CD4-positive, alpha-beta T cell (primary cell): ENCODE measurements at places on chromosomes 16 and 17. TPM values are rescaled to one million over a fixed set of nuclear protein-coding genes. Genes with fewer than 3 reads are reported as not detected.

DNA sequence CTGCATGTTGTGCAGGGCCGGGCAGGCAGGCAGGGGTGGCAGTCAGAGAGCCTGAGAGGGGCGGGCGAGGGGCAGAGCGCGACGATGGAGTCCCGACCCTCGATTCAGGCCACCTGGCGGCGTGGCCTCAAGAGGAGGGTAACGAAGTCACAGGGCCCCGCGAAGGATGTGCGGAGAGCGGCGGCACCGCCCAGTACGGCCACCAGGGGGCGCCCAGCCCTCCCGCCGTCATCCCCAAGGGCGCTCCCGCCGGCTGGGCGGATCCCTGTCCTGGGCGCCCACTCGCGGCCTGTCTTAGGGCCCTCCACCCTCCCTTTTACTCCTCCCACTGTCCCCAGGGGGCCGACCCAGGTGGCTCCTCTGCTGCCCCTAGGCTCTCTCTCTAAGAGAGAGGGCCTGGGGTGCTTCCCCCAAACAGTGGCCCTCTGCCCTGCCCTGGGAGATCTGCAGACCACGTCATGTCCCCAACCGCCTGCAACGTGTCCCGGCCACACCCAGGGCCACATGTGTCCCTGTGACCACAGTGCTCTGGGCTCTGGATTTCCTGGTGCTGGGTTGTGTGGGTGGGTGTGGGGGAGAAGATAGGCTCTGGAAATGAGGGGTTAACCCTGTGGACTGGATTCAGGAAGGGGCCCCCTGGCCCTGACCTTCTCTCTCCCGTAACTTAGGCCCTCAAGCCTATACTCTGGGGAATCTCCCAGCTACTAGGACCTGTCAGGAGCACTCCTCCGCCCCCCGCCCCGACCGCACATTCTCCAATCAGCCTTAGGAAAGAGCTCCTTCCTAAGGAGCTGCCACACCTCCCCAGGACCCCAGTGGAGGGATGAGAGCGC is 5.9 kb downstream of the DPEP2 start:
- peak overlapping the region; percentile 63 for H3K4me3 ChIP-seq
- DNase-seq: peak; percentile 84
- peaks cover 21% of the 10 kb centered on the region for H3K36me3 ChIP-seq
- H3K27ac ChIP-seq: peak overlapping the region; percentile 90
- H3K4me1 ChIP-seq: peaks cover 55% of the 10 kb centered on the region

- no peak overlapping the region for H3K4me3 ChIP-seq
- H3K36me3 ChIP-seq: peaks cover 48% of the 10 kb centered on the region
- peaks cover 27% of the 10 kb centered on the region for H3K4me1 ChIP-seq
- no peaks in the 10 kb centered on the region for H3K27me3 ChIP-seq
- DNase-seq: no peak
Measured at GRCh38 chr17:75900691-75901533, 3.8 kb downstream of the MRPL38 start.

GRCh38 chr16:48365601-48366164 is 19.5 kb downstream of the SIAH1 start:
- H3K4me1 ChIP-seq: peaks cover 17% of the 10 kb centered on the region
- peak; percentile 64 for DNase-seq
- peak overlapping the region; percentile 81 for H3K27ac ChIP-seq
- H3K4me3 ChIP-seq: peak overlapping the region; percentile 67
- H3K27me3 ChIP-seq: no peaks in the 10 kb centered on the region
- H3K36me3 ChIP-seq: peaks cover 8% of the 10 kb centered on the region

DNA sequence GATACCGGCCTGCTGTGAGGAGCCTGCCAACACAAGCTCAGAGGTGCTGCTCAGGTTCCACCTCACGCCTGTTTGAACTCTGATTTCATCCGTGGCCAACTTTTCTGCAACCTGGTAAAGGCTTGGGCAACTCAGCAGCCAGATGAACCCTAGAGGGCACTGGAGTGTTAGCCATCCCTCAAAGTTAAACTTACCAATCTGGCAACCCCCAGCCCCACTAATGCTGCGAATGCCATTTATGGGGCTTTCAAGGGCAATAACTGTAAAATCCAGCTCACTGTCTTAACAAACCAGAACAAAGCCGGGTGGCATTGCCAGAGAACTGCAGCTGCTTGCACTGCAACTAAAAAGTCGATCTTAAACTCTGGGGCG is 105.5 kb downstream of the AXIN2 start:
- no peaks in the 10 kb centered on the region for H3K36me3 ChIP-seq
- no peak for DNase-seq
- H3K27me3 ChIP-seq: no peaks in the 10 kb centered on the region
- no peak overlapping the region for H3K4me3 ChIP-seq

NACA2 gene
- not detected for total RNA-seq
